ENCODE measurements at places on chromosomes 7 and 10.
A peak's percentile ranks its signal among the peaks of the same experiment; 100 is the strongest.

- peak; percentile 82 for DNase-seq
Observed at GRCh38 chr10:22475651-22476600, 130.6 kb downstream of the SPAG6 start.

DNA sequence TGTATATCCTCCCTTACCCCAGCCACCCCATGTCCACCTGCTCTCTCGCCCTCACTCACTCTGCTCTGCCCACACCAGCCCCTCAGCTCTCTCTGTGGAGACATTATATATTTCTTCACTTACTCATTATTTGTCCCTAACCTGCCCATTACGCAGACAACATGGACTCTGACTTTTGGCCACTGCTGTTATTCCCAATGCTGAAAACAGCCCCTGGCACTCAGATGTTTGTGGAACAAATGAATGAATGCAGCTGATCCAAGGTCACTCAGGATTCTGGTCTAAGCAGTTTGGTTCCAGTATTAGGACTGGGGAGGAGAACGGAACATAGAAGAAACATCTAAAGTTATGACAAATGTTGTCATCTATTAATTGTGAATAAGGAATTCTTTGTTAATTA, 26.7 kb downstream of the GNA12 start:
- no peak for DNase-seq

DNA sequence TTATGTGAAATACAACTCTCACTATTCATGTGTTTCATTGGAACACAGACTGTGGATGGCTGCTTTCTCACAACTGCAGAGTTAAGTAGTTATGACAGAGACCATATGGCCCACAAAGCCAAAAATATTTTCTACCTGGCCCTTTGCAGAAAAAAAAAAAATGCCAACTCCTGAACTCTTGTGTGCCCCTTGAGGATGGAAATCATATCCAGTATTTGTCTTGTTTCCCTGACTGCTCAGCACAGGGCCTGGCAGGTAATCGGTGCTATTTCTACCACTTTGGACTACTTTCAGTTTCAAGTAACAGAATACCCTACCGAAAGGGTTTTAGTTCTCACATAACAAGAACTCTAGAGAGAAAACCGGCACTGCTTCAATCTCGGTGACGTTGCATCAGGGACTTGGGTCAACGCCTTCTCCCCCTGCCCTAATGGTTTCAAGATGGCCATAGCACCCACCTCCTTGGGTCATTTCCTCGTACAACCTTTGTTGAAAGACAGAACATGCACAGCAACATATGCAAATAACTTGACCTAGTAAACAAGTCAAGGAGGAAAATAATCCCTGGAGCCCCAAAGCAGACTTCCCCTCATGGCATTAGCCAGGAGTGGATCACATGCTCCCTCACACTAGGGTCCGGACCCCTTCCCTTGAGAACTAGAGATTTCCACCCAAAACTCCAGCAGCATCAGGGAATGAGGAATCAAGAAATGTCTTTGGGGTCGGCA, 11.8 kb upstream of the GPNMB start:
- DNase-seq, result no peak

GRCh38 chr7:86920154-86920553, 139.3 kb downstream of the ELAPOR2 start:
- no peak for DNase-seq

DNA sequence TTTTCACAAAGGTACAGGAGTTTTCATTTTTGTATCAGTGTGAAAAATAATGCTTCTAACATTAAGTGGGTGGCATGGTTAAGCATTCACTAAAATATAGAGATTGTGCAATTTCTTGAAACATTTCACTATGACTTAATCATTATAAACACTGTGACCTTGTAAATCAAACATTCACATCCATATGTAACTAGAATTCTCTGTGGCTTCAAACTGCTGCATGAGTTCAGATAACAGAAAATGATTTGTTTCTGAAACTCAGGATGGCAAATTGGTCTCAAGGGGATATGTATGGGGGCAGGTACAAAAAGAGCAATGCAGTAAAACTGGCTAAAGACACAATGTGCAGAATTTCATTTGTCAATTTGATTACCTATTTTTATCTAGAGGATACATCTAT, 3.8 kb downstream of the FAM133B start:
- DNase-seq, result no peak

- no peak for DNase-seq
Observed at GRCh38 chr10:122124808-122125207, 135.8 kb downstream of the TACC2 start.

- DNase-seq, result no peak
Observed at GRCh38 chr10:80619036-80619435, 81.3 kb downstream of the SH2D4B start.

DNA sequence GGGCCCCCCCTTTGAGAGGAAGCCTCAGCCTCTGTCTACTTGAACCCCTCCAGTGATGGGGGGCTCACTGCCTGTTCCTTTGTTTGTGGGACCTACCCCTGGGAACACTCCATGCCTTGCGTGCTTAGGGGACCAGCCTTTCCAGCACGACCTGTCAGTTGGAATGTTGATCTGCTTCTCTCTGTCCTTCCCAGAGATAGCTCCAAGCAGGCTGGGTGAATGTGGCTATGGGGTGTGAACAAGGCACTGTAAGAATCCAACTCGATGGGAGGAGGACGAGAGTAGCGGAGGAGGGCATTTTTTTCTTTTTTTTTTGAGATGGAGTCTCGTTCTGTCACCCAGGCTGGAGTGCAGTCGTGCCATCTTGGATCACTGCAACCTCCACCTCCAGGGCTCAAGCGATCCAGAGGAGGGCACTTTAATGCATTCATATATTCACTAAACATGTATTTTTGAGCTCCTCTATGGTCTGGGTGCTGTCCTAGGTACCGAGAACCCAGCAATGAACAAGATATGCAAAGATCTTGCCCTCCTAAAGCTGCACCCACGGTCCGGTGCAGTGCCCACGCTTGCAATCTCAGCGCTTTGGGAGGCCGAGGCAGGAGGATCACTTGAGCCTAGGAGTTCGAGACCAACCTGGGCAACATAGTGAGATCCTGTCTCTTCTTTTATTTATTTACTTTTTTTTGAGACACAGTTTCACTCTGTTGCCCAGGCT, 8.5 kb downstream of the CLIP2 start:
- DNase-seq, result no peak
